DMS79 (cell line): ENCODE measurements at places on chromosomes 2 and 18.

- DNase-seq: no peak
These were observed 146.8 kb downstream of the SATB2 start for GRCh38 chr2:199310771-199311585.

GRCh38 chr2:30580391-30580790 lies 133.3 kb downstream of the LCLAT1 start:
- DNase-seq: no peak

- DNase-seq: no peak
These were observed 215.0 kb upstream of the LRATD1 start for GRCh38 chr2:14417551-14417950.

DNA sequence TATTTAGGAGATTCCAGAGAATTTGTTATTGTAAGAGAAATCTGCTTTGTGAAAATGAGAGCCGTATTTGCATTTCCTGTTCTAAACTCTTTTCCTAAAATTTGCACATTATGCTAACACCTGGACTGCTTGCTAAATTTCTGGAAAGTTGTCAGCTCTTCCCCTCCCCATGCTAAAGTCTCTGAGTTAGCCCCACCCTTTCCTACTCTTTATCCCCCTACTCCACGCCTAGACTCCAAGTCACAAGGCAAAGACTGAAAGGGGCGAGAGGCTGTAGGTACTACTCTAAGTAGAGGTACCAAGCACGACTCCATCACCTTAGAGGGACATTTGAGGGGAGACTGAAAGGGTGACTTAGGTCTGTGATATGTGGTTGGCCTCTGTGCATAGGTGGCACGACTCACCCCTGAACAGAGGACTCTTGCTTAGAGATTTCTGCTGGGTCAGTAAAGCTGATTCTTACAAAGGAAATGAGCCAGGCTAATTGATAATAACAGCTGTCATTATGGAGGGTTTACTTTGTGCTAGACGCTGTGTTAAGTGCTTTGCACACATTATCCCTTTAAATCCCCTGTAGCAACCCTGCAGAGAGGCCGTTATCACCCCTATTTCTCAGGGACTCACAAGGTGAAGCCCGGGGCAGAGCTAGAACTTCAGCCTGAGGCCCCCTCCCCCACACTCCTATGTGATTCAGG lies 373.5 kb downstream of the EN1 start:
- peak; percentile 6 for DNase-seq

- DNase-seq: no peak
These were observed 879.0 kb downstream of the SLC4A3 start for GRCh38 chr2:220506466-220506865.

GRCh38 chr2:32008805-32009515 lies 1.8 kb downstream of the MEMO1 start:
- peak; percentile 9 for DNase-seq

- no peak for DNase-seq
These were observed 117.4 kb upstream of the DLX2 start for GRCh38 chr2:172220121-172220520.

- DNase-seq: no peak
These were observed 36.5 kb upstream of the DLX1 start for GRCh38 chr2:172048508-172049503.

GRCh38 chr18:13635046-13635445 lies 91.3 kb downstream of the FAM210A start:
- no peak for DNase-seq

DNA sequence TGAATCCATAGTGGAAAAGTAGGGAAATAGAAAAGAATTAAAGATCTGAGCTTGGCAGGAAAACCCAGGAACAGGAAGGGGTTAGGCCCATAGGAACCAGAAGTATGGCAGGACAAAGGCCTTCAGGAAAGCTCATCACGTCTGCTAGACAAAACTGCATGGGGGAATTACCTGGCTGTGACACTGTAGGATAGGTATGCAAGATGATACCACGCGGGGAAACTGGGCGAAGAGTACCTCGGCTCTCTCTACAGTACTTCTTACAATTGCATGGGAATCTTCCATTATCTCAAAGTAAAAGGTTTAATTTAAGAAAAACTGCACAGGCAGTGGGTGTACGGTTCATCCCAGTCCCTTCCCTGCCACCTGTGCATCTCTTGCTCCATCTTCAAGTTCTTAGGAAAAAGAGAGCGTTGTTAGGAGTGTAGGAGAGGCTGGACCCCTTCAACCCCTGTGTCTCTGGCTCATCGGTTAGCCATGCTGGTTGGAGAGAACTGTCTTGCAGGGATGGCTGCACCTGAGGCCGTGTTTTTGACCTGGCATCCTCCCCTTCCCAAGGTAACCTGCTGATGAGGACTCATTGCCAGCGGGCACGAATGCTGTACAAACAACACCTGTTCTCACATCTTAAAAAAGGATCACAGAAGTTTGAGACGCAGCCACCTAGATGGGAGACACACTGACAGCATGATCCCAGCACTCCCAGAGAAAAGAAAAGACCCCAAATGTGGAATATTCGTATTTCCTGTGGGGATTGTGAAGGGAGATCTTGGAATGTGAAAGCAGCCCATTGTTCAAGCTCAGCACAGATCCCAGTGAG lies 120.5 kb upstream of the COPS8 start:
- DNase-seq: no peak

DNA sequence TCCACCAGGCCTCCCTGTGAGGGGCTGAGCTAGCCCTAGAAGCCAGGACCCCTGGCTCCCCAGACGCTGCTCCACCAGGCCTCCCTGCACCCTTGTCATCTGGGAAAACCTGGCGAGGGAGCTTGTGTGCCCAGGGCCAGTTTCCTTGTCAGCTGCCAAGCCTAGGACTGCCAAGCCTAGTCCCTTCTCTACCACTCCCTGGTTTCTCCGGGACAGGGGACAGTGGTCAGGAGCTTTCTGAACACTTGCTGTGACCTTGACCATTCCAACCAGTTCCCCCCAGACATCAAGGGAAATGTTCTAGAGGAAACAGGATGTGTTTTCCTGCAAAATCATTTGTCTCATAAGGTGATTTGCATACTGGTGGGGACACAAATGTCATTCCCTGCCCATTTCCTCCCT lies 41.3 kb upstream of the MRPL33 start:
- no peak for DNase-seq

GRCh38 chr2:179432751-179433150 lies 168.1 kb upstream of the SESTD1 start:
- DNase-seq: no peak

DNA sequence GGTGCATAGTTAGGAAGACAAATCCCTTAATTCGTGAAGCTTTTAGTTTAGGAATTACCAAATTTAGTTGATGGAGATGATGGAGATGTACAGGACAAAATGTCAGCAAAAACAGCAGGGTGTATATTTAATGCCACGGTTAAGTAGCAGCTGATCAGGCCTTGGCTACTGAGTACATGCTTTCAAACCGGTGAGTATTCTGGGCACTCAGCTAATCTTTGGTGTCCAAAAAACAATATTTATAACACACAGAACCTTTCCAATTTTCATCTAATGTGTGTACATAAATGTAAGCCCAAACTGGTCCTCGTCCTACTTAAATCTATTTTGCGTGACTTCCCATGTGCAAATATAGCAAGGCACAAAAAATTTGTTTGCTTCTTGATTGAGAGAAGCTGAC lies 703.4 kb upstream of the LINC00305 start:
- DNase-seq: no peak

DNA sequence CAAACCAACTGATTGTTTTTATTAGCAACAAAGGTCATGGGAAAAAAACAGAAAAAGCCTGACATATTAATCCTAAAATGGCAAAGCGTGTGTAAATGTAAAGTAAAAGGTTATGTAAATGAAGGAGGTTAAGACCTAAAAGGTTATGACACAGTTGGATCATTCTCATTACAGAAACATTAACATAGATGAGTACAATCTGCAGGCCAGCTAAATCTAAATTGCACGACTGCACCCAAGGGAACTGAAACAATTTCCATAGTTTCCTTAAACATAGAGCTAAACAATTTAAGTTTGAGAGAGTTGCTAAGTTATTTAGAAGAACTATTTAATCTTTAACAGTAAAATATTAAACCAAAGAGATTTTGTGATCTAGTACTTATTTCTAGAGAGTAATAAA lies 151.6 kb upstream of the UBE2E3 start:
- DNase-seq: no peak

DNA sequence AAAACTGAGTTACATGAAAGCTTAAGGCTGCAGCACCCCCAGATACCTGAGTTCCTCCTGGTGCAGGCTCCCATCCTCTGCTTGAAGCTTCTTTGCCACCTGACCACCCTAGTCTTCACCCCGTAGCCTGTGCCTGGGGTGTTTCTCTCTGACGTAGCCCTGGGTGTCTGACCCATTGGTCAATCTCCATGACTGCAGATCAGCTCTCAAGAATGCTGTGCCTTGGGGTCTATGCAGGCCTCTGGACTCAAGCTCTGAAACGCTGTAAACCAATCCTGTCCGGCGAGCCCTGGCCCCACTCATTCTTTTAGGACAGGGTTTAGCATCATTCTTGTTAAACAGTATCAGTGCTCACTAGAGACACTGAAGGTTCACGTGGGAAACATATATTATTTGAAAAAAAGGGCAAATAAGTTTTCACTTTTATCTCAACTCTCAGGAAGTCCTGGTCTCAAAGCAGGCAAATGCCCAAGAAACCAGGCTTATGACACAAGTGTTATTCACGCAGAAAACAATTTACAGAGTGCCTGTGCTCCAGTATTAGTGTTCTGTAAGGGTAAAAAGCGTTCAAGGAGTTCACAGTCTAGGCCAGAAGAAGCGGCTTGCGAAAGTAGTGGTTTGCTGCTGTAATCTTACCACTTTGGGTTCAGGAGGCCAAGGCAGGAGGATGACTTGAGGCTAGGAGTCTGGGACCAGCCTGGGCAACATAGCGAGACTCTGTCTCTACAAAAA lies 22.8 kb upstream of the PPP4R1 start:
- no peak for DNase-seq

GRCh38 chr18:54607213-54608027 lies 16.4 kb downstream of the DYNAP start:
- DNase-seq: peak; percentile 12

DNA sequence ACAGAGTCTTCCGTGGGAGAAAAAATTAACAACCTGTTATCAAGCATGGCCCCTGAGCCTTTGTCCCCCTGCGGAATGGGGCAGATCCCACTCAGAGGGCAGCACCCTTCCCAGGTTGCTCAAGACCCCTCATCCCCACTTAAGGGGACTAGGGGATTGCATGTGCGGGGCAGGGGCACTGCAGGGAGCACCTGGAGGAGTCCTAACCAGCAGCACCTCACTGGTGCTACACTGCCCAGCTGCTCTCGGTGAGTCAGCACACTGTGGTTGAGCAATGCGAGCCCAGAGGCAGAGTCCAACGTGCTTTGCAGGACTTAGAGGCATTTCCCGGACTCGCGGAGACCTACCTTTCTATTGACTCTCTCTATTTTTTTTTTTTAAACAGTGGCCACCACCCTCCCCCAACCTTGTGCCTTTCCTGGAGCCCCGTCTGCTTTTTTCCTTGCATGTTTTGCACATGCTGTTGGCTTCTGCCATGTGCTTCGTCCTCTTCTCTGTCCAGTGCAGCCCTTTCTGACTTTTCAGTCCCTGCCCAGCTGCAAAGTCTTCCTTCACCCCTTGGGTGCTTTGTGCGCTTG lies 74.0 kb downstream of the IL1R2 start:
- no peak for DNase-seq

- DNase-seq: no peak
These were observed 41.5 kb upstream of the APCDD1 start for GRCh38 chr18:10412933-10413332.

DNA sequence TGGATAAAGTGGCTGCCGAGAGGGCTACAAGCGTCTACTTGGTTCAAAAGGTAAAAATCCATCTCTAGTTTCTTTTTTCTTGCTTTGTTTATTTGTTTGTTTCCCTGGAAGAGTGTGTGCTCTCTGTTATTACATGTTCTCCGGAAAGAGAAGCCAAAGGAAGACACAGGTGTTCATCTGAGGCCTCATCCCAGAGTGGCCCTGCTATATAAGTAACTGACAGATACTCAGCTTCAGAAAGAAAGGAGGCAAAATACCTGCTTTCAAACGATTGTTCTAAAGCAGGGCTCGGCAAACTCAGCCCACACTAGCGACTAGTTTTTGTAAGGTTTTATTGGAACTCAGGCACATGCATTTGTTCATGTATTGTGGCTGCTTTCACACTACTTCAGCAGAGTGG lies 140.0 kb upstream of the ALPP start:
- no peak for DNase-seq

- DNase-seq: no peak
These were observed 24.4 kb upstream of the ACKR3 start for GRCh38 chr2:236545248-236545658.

GRCh38 chr18:30486856-30487255 lies 555.7 kb downstream of the DSC3 start:
- no peak for DNase-seq

- no peak for DNase-seq
These were observed 231.9 kb downstream of the PLCL1 start for GRCh38 chr2:198036029-198036879.

- DNase-seq: no peak
These were observed 84.6 kb downstream of the MYO1B start for GRCh38 chr2:191329841-191330240.

DNA sequence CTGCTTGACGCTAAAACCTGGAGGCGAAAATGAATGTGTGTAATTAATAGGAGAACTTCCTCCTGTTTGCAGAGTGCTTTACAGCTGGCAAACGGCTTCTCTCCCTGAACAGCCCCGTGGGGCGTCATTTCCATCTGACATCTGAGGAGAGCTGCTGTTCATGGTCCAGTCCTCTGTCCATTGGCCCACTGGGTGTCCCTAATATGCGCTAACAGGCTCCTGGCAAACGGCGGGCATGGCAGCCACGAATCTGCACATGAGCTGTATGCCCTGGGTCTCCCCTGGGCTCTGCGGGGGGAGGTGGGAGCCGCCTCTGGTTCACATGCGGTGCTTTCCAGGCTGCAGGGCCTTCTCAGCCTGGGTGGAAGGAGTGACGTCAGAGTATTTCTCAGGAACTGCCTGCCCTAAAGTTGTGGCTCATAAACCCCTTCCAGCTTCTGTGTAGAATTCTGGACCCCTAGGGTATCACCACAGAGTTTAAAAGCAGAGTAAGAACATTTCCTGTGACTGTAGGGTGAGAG lies 73.2 kb downstream of the LRRFIP1 start:
- DNase-seq: no peak

GRCh38 chr18:7830468-7830867 lies 263.4 kb downstream of the PTPRM start:
- DNase-seq: no peak

DNA sequence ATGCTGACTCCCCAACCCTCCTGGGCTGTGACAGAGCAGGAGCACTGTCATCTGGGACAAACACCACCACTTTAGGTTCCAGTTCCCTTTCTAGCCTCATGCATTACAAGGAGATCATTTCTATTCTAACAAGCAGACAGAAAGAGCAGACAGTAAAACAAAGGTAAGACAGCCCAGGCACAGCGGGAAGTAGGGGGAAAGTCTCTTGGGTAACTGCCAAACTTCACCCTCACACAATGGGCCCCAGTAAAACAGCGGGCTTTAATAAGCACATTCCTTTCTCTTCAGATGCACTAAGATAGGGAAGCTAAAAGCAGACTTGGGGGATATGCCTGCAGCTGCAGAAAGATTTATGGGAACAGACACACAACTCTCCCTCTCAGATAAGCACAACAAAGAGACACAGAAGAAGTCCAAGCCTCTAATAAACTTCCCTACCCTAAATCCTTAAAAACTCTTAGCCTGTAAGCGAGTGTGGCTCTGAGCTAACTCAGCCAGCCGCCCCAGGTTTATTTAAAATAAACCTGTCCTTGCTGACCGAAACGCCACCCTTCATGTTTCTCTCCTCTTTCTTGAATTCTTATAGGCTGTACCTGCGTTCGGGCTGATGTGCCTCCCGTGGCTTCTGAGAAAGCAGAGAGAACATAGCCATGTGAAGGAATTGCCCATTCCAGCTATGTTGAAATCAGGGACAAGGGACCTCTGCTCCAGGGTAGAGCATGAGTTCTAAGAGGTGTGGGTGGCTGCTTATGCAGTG lies 726.8 kb upstream of the DDX18 start:
- no peak for DNase-seq

GRCh38 chr2:7438855-7439254 lies 521.6 kb downstream of the RNF144A start:
- DNase-seq: no peak
